NCI-H345 (cell line): ENCODE measurements at places on chromosomes 3 and 15.

DNA sequence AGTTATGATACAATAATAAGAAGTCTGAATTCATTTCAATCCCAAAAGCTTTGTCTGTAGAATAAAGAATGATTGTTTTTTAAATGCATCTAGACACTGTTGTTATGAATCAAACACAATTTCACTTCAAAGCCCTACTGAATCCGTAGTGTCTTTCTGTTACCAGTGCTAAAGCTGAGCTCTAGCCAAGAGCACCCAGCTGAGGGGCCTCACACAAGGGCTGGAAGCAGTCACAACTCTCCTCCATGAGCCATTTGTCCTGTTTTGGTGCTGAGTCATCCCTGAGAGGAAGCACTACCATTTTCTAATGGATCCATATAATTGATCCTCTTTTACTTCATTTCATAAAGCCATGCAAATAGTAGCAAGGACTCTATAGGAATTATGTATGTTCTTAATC lies 158.2 kb upstream of the ANKRD28 start:
- DNase-seq: no peak

DNA sequence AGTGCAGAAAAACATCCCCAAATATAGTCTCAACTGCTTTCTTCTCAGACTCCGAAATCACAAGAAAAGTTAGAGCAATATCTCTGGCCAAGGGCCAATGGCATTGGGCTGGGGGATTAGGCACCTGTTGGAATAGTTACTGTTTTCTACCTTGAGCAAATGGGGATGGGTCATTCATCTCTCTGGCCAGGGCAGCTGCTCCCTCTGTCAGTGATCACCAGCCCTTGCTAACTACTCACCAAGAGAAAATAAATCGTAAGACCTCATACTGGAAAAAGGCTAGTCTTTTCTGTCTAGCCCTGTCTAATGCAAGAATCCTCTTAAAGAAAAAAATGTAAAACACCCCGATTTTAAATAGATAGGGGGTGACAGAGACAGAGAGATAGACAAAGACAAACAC lies 10.9 kb downstream of the CERS3 start:
- no peak for DNase-seq

DNA sequence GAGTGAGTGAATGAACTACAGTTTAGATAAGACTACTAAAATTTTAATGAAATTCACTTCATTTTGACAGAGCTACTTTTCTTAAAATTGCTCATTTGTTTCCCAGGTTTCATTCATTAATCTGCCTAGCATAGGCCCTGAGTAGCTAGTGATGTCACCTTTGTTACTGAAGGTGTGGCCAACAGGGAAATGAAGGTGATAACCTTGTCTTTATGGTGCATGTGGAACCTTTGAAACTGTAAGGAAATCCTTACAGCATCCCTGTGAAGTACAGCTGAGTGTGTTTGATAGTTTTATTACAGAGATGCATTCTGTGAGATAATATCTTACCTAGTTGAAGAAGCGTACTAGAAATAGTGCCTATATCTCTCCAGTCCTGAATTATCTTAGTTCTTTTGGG lies 112.9 kb downstream of the AKAP13 start:
- no peak for DNase-seq

GRCh38 chr3:145817870-145818483 lies 343.0 kb downstream of the PLOD2 start:
- no peak for DNase-seq

DNA sequence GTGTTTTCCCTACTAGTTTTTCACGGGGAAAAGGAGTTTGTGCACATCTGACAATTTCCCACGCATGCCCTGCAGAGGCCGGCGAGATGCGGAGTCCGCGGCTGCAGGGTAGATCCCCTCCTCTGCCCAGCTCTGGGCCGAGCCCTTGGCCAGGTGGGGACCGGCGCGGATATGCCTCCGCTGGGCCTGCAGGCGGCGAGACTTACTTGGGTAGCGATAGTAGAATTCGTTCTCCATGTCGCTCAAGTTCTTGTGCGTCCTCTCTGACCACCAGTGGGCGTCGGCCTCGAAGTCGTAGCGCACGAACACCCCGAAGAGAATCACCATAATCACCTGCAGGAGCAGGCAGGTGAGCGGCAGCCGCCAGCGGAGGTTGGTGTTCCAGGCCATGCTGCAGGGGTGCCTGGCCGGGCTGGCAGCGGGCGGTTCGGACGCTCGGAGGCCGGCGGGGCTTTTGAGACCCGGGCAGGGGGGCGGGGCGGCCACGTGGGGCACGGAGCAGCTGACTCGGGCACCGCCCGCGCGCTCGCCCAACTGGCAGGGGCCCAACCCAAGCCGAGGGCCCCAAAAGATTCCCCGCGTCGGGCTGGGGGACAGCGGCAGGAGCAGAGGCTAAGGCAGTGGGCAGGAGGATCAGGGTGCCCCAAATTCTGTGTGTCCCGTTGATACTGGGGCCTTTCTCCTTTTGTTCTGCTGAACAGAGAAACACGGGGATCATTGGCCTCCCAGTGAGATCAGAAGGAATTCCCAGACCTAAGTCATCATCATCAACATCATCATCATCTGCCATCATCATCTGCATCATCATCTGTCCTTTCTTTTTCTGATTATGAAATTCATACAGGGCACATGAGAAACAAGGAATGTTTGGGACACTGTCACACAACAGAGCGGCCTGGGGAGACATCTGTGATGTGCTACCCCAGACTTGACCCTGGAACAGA lies at the start of gene RHCG:
TSS of gene RHCG (minus strand) at position 429 of the 944 bp plus-strand sequence. CDS start at position 390, 39 bp downstream.
- peak; percentile 19 for DNase-seq

DNA sequence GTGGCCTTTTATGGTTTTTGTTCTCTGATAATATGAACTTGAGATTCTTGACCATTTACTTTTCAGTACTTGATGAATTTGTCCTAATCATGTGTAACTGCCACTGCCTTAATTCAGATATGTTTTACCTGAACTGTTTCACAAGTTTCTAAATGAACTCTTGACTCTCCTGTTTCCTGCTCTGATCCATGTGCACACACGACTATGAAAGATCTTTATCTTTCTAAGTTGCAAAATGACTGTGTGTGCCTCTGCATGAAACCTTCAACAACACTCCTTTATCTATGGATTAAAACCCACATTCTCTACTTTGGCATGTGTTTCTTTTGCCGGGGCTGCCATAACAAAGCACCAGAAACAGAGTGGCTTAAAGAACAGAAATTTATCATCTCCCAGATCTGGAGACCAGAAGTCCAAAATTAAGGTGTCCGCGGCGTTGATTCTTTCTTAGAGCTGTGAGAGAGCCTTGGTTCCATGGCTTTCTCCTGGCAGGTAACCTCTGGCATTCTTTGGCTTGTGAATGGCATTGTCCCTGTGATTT lies 275.0 kb downstream of the ADAMTSL3 start:
- DNase-seq: no peak

DNA sequence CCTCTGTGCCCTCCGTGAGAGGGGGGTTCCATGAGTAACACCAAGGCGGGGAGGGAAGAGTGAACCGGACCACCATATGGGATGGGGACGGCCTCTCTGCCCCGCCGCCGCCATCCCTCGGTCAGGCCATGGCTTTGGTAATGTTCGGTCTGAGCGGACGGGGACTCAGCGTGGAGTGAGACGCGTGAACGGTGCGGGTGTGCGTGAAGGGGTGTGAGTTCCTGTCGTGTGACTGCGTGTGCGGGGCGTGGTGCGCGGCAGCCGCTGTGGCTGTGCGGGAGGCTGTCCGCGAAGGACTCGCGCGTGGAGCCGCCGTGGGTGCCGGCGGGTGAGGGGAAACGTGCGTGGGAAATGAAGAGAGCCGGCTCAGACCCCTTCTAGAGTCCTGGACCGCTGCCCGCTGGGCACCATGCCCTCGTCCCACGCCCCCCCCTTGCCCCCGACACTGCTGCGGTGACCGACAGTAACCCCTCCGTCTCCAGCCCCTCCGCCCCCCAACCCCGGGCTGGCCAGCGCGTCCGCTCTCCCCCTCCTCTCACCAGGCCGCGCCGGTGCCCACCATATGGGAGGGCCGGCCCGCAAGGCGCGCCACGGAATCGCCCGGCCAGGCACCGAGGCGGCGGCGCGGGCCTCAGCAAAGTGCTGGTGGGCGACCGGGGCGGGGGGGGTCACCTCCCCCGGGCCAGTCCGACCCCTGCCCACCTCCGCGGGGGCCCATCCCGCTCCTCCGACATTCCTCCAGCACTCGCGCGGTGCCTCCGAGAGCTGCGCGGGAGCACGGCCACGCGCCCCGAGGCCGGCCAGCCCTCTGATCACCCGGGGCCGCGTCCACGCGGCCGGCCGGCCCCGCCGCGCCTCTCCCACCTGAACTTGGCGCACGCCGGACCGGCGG lies 589 bp downstream of the KLF15 start:
- no peak for DNase-seq

DNA sequence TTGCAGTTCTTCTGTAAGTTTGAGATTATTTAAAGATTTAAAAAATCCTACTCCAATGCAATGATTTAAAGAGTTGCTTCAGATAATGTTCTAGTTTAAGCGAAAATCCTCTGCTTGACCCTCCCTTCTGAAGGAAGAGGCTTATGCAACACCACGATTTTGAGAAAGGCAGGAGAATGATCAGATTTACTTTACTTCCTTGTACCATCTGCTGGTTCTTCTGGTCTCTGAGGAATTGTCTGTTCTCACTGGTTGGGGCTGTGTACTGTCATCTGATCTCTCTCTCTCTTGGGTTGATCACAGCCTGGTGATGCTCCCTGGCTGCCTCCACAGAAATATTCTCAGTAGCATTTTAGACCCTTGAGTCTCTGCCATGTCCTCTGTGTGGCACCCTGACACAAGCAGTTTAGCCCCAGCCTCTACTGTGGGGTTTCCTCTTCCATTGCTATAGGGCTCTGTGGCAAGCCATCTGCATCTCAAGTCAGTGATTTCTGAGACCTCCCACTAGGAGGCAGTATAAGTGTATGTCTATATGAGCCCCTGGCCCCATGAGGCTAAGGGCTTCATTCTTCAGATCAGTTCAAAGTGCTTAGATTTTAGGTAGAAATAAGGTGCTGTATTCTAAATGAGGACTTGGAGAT lies 50.8 kb upstream of the PLAAT1 start:
- DNase-seq: peak; percentile 59

- no peak for DNase-seq
These were observed 59.1 kb upstream of the CTDSPL2 start for GRCh38 chr15:44368370-44368769.

DNA sequence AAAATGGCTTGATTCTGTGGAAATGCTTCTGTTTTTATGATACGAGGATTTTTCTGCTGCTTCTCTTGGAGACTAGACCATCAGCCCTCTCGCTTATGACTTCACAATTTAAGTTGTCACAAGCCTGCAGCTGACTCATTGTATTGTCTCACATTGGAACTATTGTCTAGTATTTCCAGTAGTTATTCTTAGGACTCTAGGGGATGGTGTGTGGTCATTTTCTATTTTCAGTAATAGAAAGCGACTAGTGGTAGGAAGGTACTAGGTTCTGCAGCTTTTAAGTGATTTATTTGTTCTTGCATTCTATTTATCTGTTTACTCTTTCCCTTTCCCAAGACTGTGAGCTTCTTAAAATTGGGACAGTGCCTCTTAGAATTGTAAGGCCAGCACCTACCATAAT lies 66.3 kb upstream of the CRTC3 start:
- no peak for DNase-seq

DNA sequence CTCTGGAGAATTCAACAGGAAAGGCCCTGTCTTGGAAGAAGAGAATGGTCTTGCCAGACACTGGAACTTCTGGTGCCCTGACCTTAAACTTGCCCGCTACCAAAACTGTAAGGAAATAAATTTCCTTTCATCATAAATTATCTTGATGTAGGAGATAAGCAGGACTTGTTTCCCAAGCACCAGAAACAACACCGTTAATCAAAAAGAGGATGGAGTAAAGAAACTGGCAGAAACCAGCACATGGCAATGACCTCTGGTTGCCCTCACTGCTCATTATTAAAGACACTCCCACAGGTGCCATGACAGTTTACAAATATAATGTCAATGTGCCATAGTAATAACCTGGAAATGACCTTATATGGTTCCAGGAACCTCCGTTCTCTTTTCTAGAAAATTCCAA lies 426.1 kb downstream of the EDEM1 start:
- DNase-seq: no peak
